ENCODE measurements at places on chromosomes 6 and 20.
A peak's percentile ranks its signal among the peaks of the same experiment; 100 is the strongest.

GRCh38 chr20:39800548-39800947, 838.4 kb downstream of the DHX35 start:
- H3K4me3 ChIP-seq: no peak overlapping the region
- H3K4me1 ChIP-seq: no peaks in the 10 kb centered on the region
- DNase-seq: no peak
- no peaks in the 10 kb centered on the region for H3K27me3 ChIP-seq

- H3K27me3 ChIP-seq: no peaks in the 10 kb centered on the region
- no peaks in the 10 kb centered on the region for H3K4me1 ChIP-seq
- H3K27ac ChIP-seq: no peak overlapping the region
- no peaks in the 10 kb centered on the region for H3K36me3 ChIP-seq
Observed at GRCh38 chr20:42652266-42652665, 537.4 kb downstream of the PTPRT start.

GRCh38 chr20:56391596-56392131, 351 bp downstream of the AURKA start:
- no peak overlapping the region for H3K27ac ChIP-seq
- peaks cover 4% of the 10 kb centered on the region for H3K4me1 ChIP-seq
- H3K27me3 ChIP-seq: no peaks in the 10 kb centered on the region
- H3K4me3 ChIP-seq: peak overlapping the region; percentile 98
- peaks cover 47% of the 10 kb centered on the region for H3K36me3 ChIP-seq
- DNase-seq: no peak

DNA sequence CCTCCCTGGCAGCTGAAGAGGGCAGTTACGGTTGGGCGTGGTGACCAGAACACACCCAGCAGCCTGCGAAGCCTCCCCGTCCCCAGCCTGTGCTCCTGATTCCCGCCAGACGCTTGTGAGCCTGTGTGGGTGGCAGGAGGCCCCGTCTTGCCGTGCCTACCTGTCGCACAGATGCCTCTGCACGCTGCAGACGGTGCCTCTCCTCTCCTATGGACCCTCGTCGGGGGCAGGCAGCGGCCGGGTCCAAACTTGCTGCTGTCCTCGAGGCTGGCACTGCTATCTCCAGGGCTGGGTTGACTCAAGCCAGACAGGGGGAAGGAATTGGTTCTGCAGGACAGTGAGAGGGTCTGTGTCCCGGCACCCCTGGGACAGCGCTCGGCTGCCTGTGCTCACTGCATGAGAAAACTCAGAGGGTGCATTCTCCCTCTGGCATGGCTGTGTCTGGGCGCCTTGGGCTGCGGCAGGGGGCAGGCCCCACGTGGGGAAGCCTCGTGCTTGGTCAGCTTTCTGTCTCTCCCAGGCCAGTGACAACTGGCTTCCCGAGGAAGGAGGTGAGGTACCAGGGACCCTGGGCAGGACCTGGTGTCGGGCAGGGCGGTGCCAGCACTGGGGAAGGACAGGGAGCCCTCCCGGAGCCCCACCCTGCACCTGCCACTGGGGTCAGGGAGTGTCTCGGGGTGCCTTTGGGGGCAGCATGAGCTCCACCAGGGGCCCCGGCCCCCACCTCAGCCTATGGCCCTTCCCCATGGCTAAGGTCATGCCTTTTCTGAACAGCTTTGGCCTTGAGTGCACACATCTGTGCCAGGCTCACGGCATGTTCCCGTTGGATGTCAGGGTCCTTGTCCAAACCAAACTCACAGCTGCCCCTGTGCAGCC, 127.5 kb downstream of the TAF4 start:
- H3K4me3 ChIP-seq: no peak overlapping the region
- no peaks in the 10 kb centered on the region for H3K27me3 ChIP-seq
- no peaks in the 10 kb centered on the region for H3K36me3 ChIP-seq
- DNase-seq: peak; percentile 43

GRCh38 chr6:94289131-94289530, 869.8 kb upstream of the EPHA7 start:
- no peaks in the 10 kb centered on the region for H3K27me3 ChIP-seq
- peaks cover 12% of the 10 kb centered on the region for H3K4me1 ChIP-seq
- no peaks in the 10 kb centered on the region for H3K36me3 ChIP-seq

- H3K4me3 ChIP-seq: no peak overlapping the region
- H3K27ac ChIP-seq: no peak overlapping the region
- H3K36me3 ChIP-seq: no peaks in the 10 kb centered on the region
- no peaks in the 10 kb centered on the region for H3K4me1 ChIP-seq
Observed at GRCh38 chr20:1632178-1632577, 12.4 kb upstream of the SIRPB1 start.

DNA sequence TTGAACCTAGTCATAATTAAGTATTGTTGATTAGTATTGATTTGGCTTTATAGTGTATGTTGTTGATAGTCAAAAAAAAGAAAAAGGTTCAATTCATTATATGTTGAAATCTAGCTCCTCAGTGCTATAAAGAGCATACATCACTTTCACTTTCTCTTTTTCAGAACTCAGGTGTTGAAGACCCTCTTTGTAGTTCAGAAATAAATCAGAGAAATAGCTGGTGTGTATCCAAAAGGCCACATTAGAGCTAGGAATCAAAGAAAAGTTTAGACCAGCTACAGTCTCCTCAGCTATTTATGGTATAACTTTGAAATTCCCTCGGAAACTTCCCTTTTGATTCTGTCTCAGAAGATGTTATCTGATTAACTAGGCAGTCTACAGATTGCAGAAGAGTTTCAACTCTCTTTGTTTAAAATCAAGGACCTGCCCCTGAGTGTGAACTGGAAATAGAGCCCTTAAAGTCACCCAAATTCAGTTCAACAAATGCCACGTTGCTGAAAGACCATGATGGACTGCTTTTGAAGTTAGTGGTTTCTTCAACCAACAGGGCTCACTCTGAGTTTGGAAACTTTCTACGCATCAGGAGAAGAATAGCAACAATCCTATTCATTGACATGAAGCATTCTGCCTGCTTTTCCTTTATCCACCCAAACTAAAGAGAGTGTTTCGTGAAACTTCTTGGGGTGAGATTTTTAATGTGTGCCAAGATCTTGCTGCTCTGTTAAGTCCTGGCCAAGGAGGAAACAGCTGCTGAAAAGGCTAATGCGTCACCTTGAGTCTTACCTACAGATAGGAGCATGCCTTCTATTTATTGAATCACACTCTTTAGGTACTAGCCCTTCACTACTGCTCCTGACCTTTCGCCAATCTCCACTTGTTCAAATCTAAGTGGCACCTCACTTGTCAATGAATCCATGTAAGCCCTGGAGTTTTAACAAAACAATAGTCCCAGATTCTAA, 111.7 kb downstream of the TNFRSF21 start:
- H3K27me3 ChIP-seq: no peaks in the 10 kb centered on the region
- H3K27ac ChIP-seq: no peak overlapping the region
- no peak overlapping the region for H3K4me3 ChIP-seq
- peaks cover 16% of the 10 kb centered on the region for H3K4me1 ChIP-seq
- H3K36me3 ChIP-seq: no peaks in the 10 kb centered on the region
- DNase-seq: no peak

DNA sequence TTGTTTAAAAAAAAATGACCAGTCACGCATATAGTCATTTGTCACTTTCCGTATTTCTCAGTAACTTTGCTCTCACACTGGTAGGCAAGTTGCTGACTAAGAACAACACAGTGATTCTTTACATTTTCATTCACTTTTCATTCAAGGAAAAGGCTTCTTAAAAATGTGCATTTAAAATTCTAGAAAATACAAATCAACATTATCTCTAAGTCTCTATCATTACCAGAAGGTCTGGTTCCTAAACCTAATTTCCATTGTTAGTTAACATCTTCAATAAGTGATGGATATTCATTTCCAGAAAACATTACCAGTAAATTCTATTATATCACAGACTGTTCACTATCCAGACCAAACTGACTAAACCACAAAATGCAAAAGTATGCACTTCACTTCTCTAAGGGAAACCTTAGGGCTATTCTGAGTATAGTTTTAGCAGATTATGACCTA, 115.3 kb downstream of the AHI1 start:
- H3K4me1 ChIP-seq: no peaks in the 10 kb centered on the region
- H3K27ac ChIP-seq: no peak overlapping the region
- H3K27me3 ChIP-seq: no peaks in the 10 kb centered on the region
- no peaks in the 10 kb centered on the region for H3K36me3 ChIP-seq

- H3K27ac ChIP-seq: no peak overlapping the region
- no peak for DNase-seq
- no peaks in the 10 kb centered on the region for H3K27me3 ChIP-seq
- H3K36me3 ChIP-seq: no peaks in the 10 kb centered on the region
- H3K4me1 ChIP-seq: no peaks in the 10 kb centered on the region
- H3K4me3 ChIP-seq: no peak overlapping the region
Observed at GRCh38 chr6:148593813-148594170, 153.0 kb upstream of the UST start.

DNA sequence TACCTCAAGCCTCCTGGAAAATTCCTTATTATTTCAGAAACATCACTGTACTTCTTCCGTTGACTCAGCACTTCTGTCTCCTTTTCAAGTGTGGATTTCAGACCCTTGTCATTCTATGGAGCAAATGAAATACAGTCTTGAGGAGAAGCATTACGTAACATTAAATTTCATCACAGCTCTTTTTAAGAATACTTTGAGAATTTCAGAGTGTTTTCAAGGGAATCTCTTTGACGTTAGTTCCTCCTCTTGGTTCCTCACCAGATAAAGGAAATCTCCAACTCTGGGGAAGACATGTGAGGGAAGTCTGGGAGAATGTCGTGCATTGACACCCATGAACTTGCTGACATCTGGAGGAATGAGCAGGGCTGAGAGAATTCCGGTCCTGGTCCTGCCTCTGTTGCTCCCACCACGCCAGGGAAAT, 32.3 kb downstream of the UST start:
- no peaks in the 10 kb centered on the region for H3K4me1 ChIP-seq
- H3K27ac ChIP-seq: no peak overlapping the region
- no peak for DNase-seq

DNA sequence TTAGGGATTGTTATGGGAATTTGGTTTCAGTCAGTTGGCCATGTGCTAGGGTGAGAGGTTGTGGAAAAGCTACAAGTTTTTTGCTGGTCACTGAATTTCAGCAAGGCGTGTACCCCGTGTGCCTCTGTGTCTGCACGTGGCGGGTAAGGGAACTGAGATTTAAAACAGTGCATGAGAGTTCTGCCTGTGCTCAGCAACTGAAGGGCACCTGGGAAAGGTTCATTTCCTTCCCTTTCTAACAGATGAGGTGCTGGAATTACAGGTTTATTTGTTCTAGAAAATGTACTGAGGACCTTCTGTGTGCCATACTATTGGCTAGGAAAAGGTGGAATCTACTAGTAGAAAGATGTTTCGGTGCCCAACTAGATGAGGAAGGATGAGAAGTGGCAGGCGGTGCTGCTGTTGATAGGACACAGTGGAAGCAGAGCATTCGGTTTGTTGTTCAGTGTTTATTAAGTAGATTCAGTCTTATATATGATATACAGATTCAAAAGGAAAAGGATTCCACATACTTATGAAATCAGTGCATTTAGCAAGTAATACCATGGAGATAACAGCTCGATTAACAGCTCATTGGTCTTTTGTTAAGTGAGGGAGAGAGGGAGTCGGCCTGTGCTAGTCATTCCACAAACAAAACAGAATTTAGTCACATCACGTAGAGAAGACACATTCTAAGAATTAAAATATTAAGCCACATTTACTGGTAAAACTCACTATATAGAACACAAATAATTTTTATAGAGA, 84.7 kb downstream of the ASXL1 start:
- H3K4me1 ChIP-seq: no peaks in the 10 kb centered on the region
- no peaks in the 10 kb centered on the region for H3K27me3 ChIP-seq
- H3K4me3 ChIP-seq: no peak overlapping the region
- peaks cover 61% of the 10 kb centered on the region for H3K36me3 ChIP-seq
- H3K27ac ChIP-seq: no peak overlapping the region

- H3K4me3 ChIP-seq: no peak overlapping the region
- peak; percentile 88 for DNase-seq
- H3K36me3 ChIP-seq: no peaks in the 10 kb centered on the region
Observed at GRCh38 chr6:166313255-166314070, 5.3 kb upstream of the PRR18 start.

GRCh38 chr6:75116946-75117345, 88.9 kb downstream of the COL12A1 start:
- no peak overlapping the region for H3K4me3 ChIP-seq
- no peak overlapping the region for H3K27ac ChIP-seq
- DNase-seq: no peak
- no peaks in the 10 kb centered on the region for H3K36me3 ChIP-seq
- H3K27me3 ChIP-seq: no peaks in the 10 kb centered on the region

DNA sequence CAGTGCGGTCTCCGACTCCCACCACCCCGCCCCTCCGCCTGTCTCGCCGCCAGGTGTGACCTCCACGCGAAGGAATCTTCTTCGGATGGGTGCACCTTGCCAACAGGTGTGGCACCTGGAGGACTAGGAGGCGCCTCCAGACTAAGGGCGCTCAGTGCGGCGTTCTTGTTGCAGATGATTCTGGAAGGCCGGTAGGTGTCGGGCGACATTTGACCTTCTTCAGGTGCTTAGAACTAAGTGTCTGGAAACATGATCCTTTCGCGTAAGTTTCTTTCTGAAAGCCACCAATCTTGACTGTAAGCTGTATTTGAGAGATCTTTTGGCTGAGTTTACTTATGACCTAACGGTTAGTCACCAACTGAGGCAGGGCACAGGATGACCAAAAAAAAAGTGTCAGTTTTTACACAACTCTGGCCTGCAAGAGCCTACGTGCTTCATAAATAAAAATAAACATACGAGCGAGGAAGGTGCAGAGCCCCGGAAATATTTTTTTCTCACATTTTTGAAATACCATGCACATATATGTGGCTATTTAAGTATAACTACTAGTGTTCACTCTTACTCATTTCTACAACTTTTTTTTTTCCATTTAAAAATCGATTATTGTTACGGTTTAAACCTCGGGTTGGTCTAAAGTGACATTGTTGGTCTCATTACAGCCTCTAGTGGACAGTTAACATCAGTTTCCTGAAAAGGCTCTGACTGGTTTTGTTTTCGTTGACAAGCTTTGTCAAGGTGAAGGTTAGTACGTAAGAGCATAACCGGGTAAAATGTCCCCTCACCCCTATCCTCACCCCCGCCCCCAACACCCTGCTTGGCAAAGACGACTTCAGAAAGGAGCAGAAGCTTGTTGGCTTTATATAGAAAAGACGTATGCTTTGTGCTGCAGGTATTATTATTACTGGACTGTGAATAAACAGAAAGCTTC, 1.6 kb upstream of the ATXN1 start:
- peak; percentile 80 for DNase-seq
- H3K4me1 ChIP-seq: peaks cover 9% of the 10 kb centered on the region

DNA sequence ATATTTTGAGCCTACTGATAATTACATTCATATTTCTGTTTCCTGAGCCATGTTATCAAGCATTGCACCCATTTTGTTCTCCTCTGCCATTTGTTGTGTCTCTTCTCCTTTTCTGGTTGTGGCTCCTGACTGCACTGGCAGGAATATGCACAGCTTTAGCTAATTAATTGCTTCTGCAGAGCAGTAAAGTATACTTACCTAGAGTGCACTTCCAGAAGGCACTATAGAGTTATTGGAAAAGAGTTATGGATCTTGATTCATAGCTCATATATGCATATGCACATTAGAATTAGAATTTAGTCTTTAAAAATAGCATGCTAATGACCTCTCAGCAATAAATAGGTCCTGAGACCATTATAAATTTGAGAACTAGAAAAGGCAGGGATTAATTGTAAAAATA, 262.6 kb downstream of the NKAIN2 start:
- no peak overlapping the region for H3K4me3 ChIP-seq
- no peaks in the 10 kb centered on the region for H3K36me3 ChIP-seq
- H3K27ac ChIP-seq: no peak overlapping the region
- no peak for DNase-seq
- no peaks in the 10 kb centered on the region for H3K27me3 ChIP-seq

- H3K36me3 ChIP-seq: no peaks in the 10 kb centered on the region
- H3K27ac ChIP-seq: no peak overlapping the region
- no peak for DNase-seq
- H3K27me3 ChIP-seq: no peaks in the 10 kb centered on the region
- no peaks in the 10 kb centered on the region for H3K4me1 ChIP-seq
- H3K4me3 ChIP-seq: no peak overlapping the region
Observed at GRCh38 chr20:40563296-40563950, 125.6 kb downstream of the MAFB start.

Data from endodermal cell (in vitro differentiated cells).